ENCODE measurements at places on chromosomes 7 and 10. TPM values are rescaled to one million over a fixed set of nuclear protein-coding genes. Genes with fewer than 3 reads are reported as not detected.
A peak's percentile ranks its signal among the peaks of the same experiment; 100 is the strongest.

The MICU1 gene
- 14.6 TPM for total RNA-seq

The NUDT13 gene
- 0.88 TPM for total RNA-seq

The LRRTM3 gene
- not detected for total RNA-seq

The ANXA8 gene
- total RNA-seq, result 101 TPM

The WASHC2A gene
- total RNA-seq, result 26.2 TPM

The APBB1IP gene
- 0.45 TPM for total RNA-seq

The PLCE1 gene
- 1.8 TPM for total RNA-seq

GRCh38 chr7:117020591-117020973 is 67.3 kb downstream of the ST7 start:
- no peaks in the 10 kb centered on the region for H3K4me1 ChIP-seq
- H3K27ac ChIP-seq, result no peak overlapping the region
- DNase-seq, result no peak

DNA sequence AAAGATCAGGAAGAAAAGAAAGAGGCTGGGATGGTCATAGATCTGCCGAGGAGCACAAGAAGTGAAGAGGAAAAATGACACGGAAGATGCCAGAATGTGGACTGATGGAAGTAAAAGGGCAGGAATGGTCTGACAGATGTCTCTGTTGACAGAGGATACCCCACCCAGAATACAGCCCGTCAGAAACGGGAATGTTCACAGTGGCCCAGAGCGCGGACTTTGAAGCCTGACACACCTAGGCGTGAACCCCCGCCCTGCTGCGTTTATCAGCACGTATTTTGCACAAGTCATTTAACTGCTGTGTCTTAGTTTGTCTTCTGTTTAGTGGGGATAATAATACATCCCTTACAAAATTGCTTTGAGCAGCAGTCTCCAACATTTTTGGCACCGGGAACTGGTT is 27.1 kb downstream of the AKR1B1 start:
- no peaks in the 10 kb centered on the region for H3K36me3 ChIP-seq
- DNase-seq, result no peak
- peaks cover 9% of the 10 kb centered on the region for H3K4me1 ChIP-seq
- H3K4me3 ChIP-seq, result peak overlapping the region; percentile 42

- no peak for DNase-seq
- no peaks in the 10 kb centered on the region for H3K4me1 ChIP-seq
- no peak overlapping the region for H3K4me3 ChIP-seq
- no peaks in the 10 kb centered on the region for H3K36me3 ChIP-seq
- no peaks in the 10 kb centered on the region for H3K27me3 ChIP-seq
Observed at GRCh38 chr7:35652124-35652523, 42.8 kb downstream of the HERPUD2 start.

DNA sequence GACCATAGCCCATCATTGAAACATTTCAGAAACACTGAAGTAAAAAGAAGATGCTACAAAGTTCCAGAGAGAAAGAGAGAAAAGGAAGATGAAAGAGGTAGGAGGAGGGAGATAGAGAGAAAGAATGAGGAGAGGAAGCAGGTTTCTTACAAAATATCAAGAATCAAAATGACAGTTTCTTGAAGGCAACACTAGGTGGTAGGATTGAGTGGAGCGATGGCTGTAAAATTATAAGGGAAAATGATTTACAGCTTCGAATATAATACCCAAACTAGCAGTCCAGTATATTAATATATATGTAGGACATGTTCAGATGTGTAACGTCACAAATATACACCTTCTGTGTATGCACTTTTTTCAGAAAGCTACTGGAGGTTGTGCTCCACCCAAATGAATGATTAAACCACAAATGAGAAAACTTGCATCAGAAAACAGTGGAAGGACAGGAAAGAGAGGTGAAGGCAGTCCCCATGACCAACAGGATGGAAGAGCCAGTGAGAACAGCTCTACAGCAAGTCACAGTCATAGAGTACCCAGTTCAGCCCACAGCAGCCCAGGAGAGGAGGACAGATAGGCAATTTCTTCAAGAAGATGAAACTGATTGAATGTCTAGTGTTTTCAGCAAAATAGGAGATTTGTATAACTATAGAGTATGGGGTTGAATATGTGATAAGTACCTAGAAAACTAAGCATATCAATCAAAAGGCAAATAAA is 151.5 kb upstream of the TARP start:
- no peak overlapping the region for H3K27ac ChIP-seq
- no peak overlapping the region for H3K4me3 ChIP-seq
- no peak for DNase-seq
- no peaks in the 10 kb centered on the region for H3K4me1 ChIP-seq

- H3K27ac ChIP-seq, result no peak overlapping the region
- H3K4me1 ChIP-seq, result no peaks in the 10 kb centered on the region
- no peaks in the 10 kb centered on the region for H3K27me3 ChIP-seq
- no peak overlapping the region for H3K4me3 ChIP-seq
- DNase-seq, result no peak
Observed at GRCh38 chr10:66627156-66627555, 298.7 kb upstream of the LRRTM3 start.

- H3K36me3 ChIP-seq, result no peaks in the 10 kb centered on the region
- H3K4me1 ChIP-seq, result peaks cover 17% of the 10 kb centered on the region
- peak overlapping the region; percentile 50 for H3K27ac ChIP-seq
- DNase-seq, result no peak
- no peak overlapping the region for H3K4me3 ChIP-seq
- peaks cover 36% of the 10 kb centered on the region for H3K27me3 ChIP-seq
Observed at GRCh38 chr7:151726652-151727578, 150.0 kb downstream of the PRKAG2 start.

- no peak for DNase-seq
- H3K27me3 ChIP-seq, result no peaks in the 10 kb centered on the region
- H3K36me3 ChIP-seq, result no peaks in the 10 kb centered on the region
Observed at GRCh38 chr10:78557433-78557925, 511.3 kb upstream of the ZMIZ1 start.

- peak overlapping the region; percentile 97 for H3K27ac ChIP-seq
- DNase-seq, result no peak
- H3K27me3 ChIP-seq, result no peaks in the 10 kb centered on the region
Observed at GRCh38 chr10:97332591-97333350, 1.8 kb downstream of the FRAT2 start.

- no peaks in the 10 kb centered on the region for H3K27me3 ChIP-seq
- no peak overlapping the region for H3K4me3 ChIP-seq
- H3K4me1 ChIP-seq, result peaks cover 12% of the 10 kb centered on the region
- H3K27ac ChIP-seq, result no peak overlapping the region
Observed at GRCh38 chr10:74027702-74028101, 29.8 kb downstream of the VCL start.

DNA sequence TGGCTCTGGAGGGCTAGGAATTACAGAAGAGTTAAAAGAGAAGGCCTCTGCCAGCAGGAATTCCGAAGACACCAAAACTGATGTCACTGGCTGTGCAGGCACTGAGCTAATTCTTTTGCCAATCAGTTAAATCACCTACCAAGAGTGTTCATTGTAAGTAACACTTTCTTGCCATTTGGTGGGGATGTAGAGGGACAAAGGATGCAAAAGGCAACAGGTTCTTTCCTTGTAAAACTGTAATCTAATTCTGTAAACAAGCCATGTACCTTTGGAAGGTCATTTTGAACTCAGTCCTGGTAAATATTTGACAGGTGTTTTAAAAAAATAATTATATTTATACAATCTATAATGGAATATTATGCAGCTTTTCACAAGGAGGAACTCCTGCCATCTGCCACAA is 438.4 kb downstream of the AUTS2 start:
- H3K27ac ChIP-seq, result no peak overlapping the region
- no peaks in the 10 kb centered on the region for H3K4me1 ChIP-seq
- no peak overlapping the region for H3K4me3 ChIP-seq
- no peaks in the 10 kb centered on the region for H3K27me3 ChIP-seq
- no peak for DNase-seq
- H3K36me3 ChIP-seq, result no peaks in the 10 kb centered on the region

GRCh38 chr7:158249692-158250091 is 337.9 kb downstream of the PTPRN2 start:
- no peaks in the 10 kb centered on the region for H3K36me3 ChIP-seq
- no peak overlapping the region for H3K4me3 ChIP-seq
- no peak overlapping the region for H3K27ac ChIP-seq
- no peaks in the 10 kb centered on the region for H3K4me1 ChIP-seq
- no peak for DNase-seq

All from esophagus squamous epithelium (tissue), 5 donors.